Skin of body (tissue), 3 donors: ENCODE measurements at places on chromosomes 7 and 10. TPM values are rescaled to one million over a fixed set of nuclear protein-coding genes. Genes with fewer than 3 reads are reported as not detected.

SUN3 gene
- not detected for total RNA-seq

CAV2 gene
- 78.6 TPM for total RNA-seq

GRM3 gene
- 0.20 TPM for total RNA-seq

FGL2 gene
- 29.5 TPM for total RNA-seq

AKR1C3 gene
- 2.6 TPM for total RNA-seq

MTPN gene
- total RNA-seq, result 76.2 TPM

ANKRD1 gene
- 10.9 TPM for total RNA-seq

ITGA8 gene
- 17.5 TPM for total RNA-seq

GIMAP8 gene
- 5.4 TPM for total RNA-seq

PRKAR2B gene
- 36.1 TPM for total RNA-seq

RBP3 gene
- not detected for total RNA-seq

BTAF1 gene
- total RNA-seq, result 59.1 TPM

AKR1C8 gene
- total RNA-seq, result 1.5 TPM
